Astrocyte (in vitro differentiated cells and primary cell): ENCODE measurements at places on chromosomes 2 and 18.

DNA sequence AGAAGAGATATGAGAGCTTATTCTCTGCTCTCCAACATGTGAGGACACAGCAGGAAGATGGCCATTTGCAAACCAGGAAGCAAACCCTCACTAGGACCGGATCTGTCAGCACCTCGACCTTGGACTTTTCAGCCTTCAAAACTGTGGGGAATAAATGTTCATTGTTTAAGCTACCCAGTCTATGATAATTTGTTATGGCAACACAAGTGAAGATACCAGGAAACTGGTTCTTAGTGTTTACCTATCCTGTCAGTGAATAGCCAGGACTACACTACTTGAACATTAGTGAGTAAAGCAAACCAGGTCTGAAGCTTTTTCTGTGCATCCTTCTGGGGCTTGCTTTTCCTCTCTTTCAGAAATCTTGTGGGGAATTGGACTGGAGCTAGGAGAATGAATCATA, 44.4 kb upstream of the BARD1 start:
- DNase-seq, result no peak

DNA sequence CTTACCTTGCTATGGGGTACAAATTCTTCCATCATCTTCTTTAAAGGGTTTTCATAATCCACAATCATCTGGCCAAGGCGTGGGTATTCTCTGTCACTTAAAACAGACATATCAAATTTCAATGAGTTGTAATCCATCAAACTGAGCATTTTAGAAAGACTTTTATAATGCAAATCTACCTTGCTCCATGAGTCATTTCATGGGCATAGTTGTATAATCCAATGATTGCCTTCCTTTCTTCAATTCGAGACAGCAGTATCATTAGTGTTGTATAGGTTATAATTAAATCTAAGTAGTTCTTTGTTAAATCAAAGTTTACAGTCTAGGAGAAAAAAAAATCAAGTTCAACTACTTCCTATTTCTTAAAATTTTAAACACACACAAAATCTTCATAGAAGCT, 36.3 kb downstream of the NCKAP1 start:
- no peak for DNase-seq

DNA sequence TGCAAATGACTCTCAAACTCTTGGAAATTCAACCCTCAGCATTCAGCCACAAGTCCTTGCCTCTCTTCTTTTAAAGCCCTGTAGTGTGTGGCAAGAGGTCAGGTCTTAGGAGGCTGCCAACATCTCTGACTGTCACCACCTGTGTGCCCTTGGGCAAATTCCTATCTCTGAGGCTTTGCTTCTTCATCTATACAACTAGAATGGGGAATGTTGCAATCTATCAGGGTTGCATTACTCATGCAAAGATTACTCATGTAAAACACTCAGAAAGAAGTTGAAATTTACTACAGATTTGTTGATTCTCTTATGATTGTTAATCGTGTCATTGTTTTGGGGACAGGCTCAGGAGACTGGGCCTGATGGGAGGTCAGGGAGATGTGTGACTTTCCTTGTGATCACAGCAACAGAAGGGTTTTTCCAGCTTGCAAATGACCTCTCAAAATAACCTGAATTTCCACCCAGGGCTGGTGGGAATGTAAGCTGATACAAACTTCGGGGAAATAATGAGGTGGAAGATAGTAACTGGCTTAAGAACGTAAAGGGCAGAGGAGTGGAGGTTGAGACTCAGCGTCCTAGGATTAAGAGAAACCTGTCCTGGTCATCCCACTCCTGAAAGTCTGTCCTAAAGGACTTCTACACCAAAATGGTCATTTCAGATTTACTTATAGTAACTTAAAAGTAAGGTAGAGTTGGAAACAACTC, 32.1 kb upstream of the SIGLEC15 start:
- peak; percentile 86 for DNase-seq

GRCh38 chr18:39998317-39998716, 1956.7 kb upstream of the PIK3C3 start:
- no peak for DNase-seq

GRCh38 chr2:98828369-98828744, 97.4 kb upstream of the MGAT4A start:
- no peak for DNase-seq

DNA sequence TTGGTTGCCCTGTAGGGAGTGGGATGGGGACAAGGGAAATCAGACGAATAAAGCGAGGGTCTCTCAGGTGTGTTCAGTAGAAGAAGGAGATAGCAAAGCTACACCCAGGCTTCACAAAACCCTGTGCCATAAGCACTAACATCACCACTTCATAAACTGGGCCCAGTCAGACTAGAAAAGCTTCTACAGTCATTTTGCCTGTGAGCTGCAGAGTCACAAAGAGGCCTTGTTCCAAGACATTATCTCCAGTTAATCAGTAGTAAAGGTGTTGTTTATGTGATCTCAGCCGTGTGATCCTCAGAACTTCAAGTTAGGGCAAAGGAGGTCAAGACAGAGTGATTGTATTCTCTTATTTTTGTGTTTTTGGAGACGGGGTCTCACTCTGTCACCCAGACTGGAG, 148.0 kb downstream of the GALR1 start:
- DNase-seq, result no peak

DNA sequence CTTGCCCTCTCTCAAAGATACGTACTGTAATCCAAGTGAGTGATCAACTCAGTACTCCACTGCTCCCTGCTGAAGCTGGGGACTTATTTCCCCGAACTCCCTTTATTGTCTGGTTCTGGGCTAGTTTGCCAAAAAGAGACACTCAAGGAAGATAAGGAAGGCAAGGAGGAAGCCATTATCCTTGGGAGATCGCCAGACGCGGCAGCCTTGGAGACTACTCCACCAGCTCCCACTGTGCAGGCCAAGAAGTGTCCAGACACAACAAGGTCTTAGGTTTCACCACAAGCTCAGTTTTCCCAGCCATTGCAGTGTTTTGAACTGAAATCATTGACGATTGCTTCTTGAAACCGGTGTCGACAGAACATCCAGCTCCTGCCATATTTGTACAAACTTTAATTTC, 439.6 kb upstream of the UBE2E3 start:
- no peak for DNase-seq

GRCh38 chr18:53935803-53936202, 288.7 kb downstream of the MBD2 start:
- no peak for DNase-seq

GRCh38 chr2:162241571-162241970, 1.7 kb downstream of the FAP start:
- no peak for DNase-seq

DNA sequence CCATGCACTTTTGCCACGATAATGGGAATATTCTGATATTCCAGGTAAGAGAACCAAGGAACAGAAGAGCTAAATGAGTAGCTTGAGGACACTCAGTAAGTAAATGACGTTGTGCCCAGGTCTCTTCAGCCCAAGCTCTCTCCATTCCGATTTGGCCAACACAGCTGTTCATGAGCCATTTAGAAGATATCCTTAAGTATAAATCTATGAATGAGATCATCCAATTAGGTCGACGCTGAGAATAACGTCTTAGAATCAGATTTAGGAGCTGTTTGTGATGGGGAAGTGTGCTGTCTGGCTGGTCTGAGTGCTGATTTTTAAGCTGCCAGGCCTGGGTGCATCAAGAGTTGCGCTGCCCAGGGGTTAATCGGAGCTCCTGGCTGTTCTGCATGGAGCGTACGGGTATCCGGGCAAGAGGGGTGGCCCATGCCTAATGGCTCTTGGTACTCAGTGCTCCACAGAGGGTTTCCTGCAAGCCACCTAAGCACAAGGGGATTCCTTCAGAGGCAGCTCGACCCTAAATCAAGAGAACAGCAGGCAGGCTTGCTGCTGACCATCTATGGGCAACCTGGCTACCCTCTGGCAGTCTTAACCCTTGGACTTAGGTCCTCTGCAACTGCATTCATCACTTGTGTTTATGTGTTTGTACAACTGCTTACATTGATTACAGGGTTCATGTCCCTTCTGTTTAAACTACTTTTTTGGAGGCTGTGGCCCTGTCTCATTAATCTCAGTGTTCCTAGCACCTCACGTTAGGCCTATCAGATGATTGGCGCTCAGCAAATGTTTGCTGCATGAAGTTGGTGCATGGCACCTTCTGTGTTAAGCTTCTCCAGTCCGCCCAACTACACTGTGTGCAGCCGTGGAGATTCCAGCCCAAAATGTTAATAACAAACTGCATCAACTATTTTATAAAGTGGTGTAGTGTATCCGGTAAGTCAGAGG, 31.9 kb downstream of the SOX11 start:
- DNase-seq, result no peak

- no peak for DNase-seq
These were observed 2.8 kb downstream of the ZCCHC2 start for GRCh38 chr18:62525608-62526007.

GRCh38 chr2:140338795-140339194, 1558.6 kb upstream of the NXPH2 start:
- DNase-seq, result no peak

GRCh38 chr2:208984376-208985090, 439.3 kb upstream of the MAP2 start:
- peak; percentile 11 for DNase-seq

GRCh38 chr18:5430131-5430530, 113.7 kb downstream of the EPB41L3 start:
- DNase-seq, result no peak

DNA sequence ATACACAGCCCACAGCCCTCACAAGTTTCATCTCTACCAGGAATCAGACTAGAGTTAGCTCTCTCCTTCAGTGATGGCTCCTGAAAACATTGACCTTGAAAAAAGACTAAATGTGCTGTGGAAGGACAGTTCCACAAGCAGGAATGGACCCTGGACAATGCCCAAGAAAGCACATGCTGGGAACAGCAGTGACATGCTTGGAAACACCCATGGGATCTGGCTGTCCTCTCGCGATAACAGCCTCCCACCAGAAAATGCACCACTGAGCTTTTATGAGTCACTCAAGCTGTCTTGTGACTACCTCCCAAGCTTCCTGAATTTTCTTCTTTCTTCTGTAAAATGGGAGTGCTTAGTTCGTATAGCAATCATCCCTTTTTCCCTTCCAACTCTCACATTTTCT, 269.2 kb downstream of the LRATD1 start:
- no peak for DNase-seq

- DNase-seq, result no peak
These were observed 170.9 kb downstream of the KCNS3 start for GRCh38 chr2:18049325-18049724.
